ENCODE measurements at places on chromosomes 16 and 17.

- DNase-seq: no peak
Observed at GRCh38 chr17:50721194-50722010, 2.0 kb downstream of the LUC7L3 start.

DNA sequence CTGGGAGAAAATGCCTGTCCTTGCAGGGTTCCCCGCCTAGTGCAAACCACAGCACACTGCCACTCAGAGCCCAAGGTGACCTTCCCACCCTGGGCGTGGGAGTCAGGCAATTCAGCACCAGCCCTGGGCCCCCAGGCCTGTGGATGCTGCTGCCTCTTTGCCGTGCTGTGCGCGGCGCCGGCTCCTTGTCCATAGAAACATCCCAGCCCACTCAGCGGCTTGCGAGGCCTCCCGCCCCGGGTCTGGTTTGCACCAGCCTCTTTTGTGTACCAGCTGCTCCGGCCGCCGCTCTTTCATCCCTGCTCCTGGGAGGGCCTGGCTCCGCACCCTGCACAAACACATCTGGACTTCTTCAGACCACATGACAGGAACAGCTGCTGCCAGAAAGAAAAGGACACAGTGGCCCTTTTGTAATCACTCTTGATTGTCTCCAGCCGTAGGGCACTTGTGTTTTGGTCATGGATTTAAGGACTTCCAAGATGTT lies 75.4 kb upstream of the SDK2 start:
- DNase-seq: no peak

DNA sequence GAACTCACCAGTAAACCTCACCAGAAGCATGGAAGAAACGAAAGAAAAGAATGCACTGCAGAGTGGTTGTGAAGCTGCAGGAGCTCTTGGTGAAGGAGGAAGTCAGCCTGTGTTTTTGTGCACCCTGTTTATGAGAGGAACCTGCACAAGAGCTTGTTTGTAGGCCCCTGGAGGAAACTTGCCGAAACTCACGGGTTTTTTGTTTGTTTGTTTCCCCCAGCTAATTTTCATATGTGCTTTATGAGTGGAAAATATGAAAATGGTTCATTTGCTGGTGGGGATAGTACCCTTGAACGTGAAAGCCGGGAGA lies 222.7 kb downstream of the C16orf95 start:
- DNase-seq: no peak

GRCh38 chr16:70805380-70805779 lies 4.4 kb upstream of the VAC14 start:
- no peak for DNase-seq

- no peak for DNase-seq
Observed at GRCh38 chr17:2964370-2964769, 99.0 kb downstream of the OR1D5 start.

DNA sequence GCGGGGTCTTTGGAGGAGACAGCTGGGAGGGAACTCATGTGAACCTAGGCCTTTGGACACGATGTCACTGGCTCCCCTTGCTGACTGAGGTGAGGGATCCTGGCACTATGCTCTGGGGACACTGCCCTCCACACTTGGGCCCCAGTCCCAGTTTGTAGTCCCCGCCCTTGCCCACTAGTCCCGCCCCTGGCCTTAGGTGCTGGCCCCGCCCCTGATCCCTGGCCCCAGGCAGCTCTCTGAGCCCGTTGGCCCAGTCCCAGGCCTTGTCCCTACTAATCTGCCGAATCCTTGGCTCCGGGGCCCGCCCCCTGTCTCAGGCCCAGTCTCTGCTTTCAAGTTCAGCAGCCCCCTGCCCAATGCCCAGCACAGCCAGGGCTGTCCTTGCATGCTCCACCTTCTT lies 61.0 kb downstream of the SMPD3 start:
- no peak for DNase-seq

- DNase-seq: no peak
Observed at GRCh38 chr16:51055434-51055833, 95.6 kb downstream of the SALL1 start.

GRCh38 chr16:19252904-19253303 lies 32.6 kb upstream of the CLEC19A start:
- no peak for DNase-seq

GRCh38 chr16:85301231-85301630 lies 189.0 kb upstream of the CIBAR2 start:
- DNase-seq: no peak

- no peak for DNase-seq
Observed at GRCh38 chr16:70390774-70391173, 44.1 kb downstream of the DDX19A start.

GRCh38 chr17:78063489-78063888 lies 65.1 kb downstream of the TMC6 start:
- no peak for DNase-seq
